ENCODE measurements at places on chromosomes 3 and 15.

DNA sequence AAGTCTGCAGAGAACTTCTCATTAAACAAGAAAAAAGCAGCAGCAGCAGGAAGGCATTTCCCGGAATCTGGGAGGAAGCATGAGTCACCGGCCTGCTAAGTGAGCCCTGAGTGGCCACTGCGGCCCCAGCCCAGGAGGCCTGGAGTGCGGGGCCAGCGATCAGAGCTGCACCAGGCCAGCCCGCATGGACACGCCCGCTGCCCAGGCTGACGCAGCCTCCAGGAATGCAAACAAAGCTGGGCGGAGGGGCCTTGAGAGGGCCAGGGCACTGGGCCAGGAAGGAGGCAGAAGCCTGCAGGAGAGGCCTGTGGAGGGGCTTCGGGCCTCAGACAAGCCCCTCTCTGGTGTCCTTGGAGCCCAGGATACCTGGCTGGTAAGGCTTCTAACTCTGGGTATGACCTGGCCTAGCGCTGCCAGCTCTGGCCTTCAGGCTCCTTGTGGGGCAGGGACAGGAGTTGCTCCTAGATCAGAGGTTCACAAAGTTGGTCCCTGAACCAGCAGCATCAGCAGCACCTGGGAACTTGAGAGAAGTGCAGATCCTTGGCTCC, 101.2 kb downstream of the SMAD6 start:
- no peak for DNase-seq

DNA sequence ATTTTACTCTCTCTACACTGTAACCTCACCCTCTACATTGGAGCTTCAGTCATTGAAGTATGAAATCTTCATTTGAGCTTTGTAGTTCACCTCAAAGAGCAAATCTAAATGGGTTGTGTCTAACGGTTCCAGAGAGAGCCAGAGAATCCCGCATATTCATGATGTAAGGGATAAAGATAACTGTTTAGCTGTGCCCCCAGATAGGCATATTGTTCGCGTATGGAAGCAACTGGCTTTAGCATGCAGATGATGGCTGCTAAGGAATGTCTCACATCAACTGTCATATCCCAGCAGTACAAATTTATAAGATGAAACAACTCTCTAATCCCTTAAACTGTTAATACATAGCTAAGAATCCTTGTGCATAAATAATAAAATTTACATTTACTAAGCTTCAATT, 412.7 kb upstream of the ROBO2 start:
- no peak for DNase-seq

DNA sequence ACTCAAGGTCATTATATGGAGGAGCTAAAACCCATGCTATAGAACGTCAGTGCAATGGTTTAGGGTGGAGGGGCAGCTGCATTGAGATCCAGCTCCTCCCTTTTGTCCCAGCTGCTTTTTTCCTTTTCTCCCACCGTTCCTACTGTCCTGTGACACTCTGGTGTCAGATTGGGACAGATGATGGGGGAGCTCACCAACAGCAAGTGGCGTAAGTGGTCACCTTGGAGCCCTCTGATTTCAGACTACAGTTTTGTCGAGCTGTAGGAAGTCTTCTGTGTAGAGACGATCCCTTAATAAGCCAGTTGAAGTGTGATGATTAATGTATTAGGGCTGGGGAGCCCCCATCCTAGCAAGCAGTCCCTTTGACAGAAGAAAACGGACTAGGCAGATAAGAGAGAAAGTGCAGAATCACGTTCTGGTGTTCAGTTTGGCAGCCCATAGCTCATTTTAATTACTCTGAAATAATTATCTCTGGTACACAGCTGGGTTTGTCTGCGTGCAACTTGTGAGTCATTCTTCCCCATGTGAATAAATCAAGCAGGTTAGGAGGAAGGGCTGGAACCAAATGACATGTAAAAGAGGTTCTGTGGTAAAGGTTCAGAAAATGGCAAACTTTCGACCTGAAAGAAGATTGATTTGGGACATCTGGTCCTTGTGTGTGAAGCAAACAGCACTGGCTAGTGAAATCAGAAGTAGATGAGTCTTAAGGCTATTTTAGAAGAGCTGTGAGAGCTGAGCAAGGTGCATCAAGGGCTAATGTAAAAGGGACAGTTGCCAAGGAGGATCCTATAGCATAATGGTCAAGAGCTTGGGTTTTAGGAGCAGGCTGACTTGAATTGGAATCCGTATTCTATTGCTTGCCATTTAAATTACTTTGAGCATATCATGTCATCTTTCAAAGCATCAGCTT, 241.4 kb downstream of the EDEM1 start:
- no peak for DNase-seq

GRCh38 chr3:141321109-141321497, 47.2 kb upstream of the ZBTB38 start:
- no peak for DNase-seq

GRCh38 chr3:42263354-42264346, 2.3 kb downstream of the CCK start:
- DNase-seq: no peak

DNA sequence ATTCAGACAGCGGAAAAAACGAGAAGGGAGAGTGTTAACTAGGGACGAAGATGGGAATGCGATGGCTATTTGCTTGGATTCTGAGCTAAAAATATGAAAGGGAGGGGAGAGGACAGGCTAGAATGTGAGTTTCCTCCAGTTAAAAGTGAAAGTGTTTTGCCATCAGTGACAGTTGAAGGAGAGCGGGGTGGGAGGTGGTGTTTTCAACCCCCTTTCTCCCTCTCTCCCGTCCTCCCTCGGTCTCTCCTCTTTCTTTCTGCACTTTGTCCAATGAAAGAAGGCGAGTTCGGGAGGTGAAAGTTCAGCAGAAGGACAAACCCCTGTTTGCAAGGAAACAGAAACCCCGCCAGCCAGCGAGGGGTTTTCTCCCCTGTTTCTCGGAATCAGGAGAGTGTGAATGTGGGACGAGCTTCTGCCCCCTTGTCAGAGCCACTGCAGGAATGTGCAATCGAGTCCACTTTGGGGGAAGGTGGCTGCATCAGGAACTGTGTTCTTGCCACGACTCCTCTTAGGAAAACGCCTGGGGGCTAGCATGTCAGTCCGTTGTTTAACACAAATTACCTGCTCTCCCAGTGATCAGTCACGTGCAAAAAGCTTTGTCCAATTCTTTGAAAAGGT, 975 bp upstream of the FOXP1 start:
- DNase-seq: peak; percentile 28

DNA sequence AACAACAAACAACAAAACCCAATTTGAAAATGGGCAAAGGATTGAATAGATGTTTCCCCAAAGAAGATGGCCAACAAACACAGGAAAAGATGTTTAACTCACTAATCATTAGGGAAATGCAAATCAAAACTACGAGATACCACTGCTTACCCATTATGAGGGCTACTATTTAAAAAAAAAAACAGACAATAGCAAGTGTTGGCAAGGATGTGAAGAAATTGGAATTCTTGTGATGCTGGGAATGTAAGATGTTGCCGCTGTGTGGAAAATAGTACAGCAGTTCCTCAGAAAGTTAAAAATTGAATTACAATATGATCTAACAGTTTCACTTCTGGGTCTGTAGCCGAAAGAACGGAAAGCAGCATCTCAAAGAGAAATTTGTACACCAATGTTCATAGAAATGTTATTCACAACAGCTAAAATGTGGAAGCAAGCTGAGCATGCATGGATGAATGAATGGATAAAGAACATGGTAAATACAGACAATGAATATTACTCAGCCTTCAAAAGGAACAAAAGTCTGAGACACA, 121.9 kb downstream of the CHSY1 start:
- DNase-seq: no peak

DNA sequence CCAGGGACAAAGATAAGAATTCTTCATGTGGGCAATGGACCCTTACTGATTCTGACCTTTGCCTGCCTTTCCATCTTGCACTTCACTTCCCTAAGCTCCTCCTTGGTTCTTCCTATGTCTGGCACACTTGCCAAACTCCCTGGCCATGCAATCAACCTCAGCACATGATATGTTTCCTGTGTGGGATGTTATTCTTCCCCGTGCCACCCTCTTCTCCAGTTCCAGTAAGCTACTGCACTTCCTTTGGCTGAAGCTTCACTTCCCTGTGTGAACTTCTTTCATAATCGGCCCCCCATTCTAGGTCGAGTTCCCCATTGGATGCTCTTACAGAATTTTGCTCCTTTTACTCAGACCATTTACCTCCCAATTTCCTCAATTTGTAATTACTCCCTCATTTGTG, 10.7 kb upstream of the TASOR start:
- no peak for DNase-seq

DNA sequence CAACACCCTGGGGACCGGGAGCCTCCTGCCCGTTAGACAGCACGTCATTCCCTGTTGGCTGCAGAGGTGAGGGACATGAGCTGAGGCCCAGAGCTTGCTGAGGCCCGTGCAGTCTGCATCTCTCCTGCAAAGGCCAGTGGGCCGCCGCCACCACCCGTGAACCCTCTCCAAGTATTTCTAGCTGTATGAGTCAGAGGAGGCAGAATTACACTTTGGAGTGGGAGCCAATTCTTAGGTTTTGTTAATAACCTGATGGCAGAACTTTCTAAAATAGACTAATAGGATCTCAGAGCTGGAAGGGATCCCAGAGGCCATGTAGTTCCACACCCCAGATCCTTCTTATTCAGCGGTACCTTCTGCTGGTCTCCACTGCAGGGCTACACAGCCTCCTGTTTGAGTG, 335.2 kb upstream of the CTDSPL start:
- no peak for DNase-seq

- no peak for DNase-seq
These were observed 44.8 kb downstream of the ABTB1 start for GRCh38 chr3:127717357-127718244.

DNA sequence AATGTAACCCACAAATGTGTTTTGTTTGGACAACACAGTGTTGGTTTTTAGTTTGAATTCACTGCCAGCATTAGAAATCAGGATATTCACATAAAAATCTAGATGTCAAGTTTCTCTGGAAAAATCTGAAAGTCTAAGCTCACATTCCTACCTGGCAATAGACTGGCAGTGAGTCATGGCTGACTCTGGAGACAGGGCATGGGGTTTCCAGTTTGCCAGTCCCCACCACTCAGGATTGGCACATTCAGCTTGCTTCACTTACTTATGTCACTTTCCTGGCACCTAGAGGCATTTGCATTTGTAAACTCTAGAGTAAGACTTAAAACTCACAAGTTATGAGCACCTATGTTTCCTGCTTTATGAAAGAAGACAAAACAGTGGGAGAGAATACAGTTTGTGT, 19.1 kb upstream of the SEC61A1 start:
- no peak for DNase-seq

DNA sequence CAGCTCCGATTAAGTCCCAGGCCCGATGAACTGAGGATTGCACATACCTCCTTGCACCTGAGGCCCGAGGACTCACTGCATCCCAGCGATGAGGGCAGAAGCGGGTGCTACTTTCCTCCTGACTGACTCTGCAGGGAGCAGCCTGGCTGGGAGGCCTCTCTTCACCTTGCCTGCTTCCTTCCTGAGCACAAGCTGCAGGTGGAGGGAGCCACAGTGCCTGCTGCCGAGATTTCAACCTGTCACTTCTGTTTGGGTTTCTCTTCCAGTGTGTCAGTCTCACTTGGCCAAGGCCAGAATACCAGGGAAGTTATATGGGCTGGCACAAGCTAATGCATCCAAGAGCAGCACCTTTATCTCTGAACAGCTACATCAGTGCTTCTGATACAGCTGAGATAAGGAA, 185.4 kb downstream of the NTRK3 start:
- DNase-seq: no peak

DNA sequence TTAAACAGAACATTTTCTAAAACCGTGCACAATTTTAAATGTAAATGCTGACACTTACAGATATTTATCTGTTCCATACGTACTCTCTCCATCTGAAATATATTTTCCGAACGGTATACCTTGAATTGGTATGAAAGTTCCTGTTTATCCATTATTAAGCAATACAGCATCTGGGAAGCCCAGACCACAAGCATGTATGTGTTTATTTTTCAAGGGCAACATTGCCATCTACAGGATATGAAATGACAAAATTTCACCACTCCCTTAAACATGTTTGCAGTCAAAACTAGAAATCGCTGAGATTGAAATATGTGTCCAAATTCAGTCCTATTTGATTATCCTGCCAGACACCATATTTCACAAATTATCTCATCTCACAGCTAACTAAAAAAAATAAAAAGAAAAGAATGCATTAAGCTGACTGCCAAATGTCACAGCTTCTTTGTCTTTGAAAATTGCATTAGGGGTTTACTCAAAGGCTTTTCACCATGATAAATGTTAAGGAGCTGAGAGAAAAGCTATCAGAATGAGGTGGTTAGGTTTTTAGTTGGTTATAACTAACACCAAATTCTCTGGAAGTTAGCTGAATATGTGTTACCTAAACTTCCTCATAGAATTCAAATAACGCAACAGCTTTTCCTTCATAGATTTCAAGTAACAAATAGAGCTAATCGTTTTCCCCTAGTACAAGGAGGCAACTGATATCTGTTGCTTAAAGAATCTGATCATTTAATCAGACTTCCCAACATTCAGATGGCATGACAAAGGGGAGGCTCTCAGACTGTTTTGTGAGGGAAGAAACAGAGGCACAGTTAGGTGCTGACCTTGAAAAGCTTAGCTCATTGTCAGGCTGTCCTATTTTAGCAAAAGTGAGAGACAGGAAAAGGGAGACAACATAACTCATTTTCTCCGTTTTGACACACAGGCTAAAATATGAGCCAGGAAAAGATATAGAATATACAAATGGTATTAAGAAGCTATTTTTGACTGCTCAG, 533.1 kb downstream of the TBL1XR1 start:
- no peak for DNase-seq

- no peak for DNase-seq
These were observed 253.6 kb downstream of the C3orf38 start for GRCh38 chr3:88403319-88403718.

DNA sequence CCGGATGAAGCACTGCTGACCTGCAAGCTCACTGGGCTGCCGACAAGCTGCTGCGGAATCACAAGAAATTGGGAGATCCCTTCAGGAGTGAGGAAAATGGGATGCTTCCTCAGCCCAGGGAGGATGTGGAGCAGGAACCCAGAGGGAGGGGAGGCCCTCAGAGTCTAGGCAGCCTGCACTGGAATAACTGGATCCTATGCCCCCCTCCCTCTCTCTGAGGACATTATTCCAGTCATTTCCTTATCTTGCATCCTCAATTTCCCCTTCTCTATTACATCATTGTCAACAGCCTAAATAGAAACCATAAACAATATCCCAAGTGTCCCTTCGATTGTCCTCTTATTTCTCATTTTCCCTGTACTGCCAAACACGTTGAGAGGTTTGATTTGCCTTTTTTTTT, 169.0 kb downstream of the OPA1 start:
- DNase-seq: no peak

DNA sequence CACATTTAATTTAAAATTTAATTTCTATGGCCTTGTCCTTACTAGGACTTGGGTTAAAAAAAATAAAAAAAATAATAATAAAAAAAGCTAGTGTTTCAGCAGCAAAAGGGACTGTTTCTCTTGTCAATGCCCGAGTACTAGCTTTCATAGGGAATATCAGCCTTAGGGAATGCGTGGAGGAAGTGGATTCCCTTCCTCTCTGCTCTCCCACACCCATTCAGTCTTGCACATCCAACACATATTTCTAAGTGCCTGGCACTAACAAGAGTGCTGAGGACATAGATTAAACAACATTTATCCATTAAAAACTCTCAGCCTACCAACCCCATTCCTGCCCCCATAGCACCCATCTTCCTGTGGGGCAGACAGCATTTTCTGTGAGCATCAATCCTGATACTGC, 6.2 kb downstream of the ZNF385D start:
- no peak for DNase-seq

Measured in stimulated activated CD4-positive, alpha-beta T cell treated with anti-CD3 and anti-CD28 coated beads, TNF-alpha, amount 100 ng/mL, for 4 hours (primary cell).